Cerebellum (tissue), 4 donors: ENCODE measurements at places on chromosomes 16 and 17.
A peak's percentile ranks its signal among the peaks of the same experiment; 100 is the strongest.

- no peak for DNase-seq
These were observed 235.3 kb downstream of the SEC14L1 start for GRCh38 chr17:77375917-77376651.

DNA sequence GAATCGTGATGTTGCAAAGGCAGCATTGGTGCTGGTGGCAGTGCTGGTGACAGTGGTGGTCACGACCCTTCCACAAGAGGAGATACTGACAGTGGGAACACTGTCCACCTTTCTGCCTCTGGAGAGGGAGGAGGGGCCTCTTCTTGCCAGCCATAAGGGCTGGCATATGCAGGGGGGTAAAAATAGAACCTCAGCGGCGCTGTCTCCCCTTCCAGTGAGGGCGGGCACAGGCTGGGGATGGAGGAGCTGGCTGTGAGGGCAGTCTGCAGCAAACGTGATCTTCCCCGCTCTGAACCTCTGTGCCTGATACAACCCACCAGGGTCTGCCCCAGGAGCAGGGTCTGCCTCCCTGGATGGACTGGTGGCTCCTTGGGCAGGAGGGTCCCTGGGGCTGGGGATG is 3.4 kb downstream of the RAP1GAP2 start:
- DNase-seq, result no peak

DNA sequence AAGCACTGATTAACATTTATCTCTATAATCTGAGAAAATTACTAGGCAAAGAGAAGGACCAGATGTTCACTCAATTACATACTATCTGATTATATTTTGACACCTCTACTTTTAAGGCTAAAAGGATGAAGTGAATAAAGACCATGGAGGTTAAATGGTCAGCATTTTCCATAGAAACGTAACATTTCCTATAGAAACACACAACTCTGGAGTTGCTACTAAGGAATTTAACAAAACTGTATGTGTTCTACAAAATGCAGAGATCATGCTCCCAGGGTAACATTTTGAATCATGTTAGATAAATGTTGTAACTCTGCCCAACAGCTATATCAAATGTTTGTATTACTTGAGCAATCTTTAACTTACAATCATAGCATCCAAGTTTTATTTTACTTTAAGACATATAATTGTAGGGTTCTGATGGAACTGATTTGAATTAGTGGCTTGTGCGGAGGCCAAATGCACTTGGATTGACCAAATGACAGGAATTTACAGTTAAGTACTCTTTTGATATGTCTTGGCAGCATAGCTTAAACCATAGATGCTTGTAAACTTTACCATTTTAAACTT is 97.7 kb downstream of the RPGRIP1L start:
- DNase-seq, result no peak

- DNase-seq, result no peak
These were observed 23.7 kb downstream of the CDH1 start for GRCh38 chr16:68760671-68761275.

- no peak for DNase-seq
These were observed 20.0 kb downstream of the UNC45B start for GRCh38 chr17:35167666-35168065.

DNA sequence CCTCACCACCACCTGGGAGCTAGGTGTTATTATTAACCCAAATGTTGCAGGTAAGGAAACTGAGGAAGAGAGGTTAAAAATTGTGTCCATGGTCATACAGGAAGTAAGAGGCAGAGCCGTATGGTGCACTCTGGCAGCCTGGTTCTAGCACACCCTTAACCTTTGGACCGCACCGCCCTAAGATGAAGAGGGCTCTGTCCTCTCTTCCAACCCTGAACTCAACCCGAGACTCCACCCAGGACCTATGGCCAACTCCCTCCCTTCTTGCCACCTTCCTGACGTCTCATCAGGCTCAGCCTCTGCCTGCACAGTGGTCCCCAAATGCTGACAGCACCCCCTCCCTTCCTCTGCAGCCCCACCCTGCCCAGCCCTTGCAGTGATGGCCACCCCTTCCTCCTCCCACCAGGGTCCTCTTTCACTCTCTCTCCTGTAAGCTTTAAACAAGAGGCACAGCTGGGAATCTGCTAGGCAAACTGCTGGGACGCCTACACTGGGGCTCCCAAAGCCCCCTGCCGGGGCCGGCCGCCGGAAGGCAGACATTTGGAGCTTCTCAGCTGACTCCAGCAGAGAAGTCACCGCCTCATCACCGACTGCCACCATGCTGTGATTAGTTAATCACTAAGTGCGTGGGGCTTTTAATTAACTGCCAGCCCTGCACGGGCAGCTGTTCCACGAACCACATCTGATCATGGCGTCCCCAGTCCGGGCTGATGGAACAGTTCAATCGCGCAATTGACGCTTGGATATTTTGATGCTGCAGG is 16.7 kb upstream of the C16orf78 start:
- no peak for DNase-seq

- no peak for DNase-seq
These were observed 7.1 kb downstream of the SETD1A start for GRCh38 chr16:30964574-30965226.

GRCh38 chr17:49926886-49927285 is 42.1 kb upstream of the DLX4 start:
- no peak for DNase-seq

- DNase-seq, result no peak
These were observed 156.4 kb downstream of the ZFHX3 start for GRCh38 chr16:72891291-72892227.

DNA sequence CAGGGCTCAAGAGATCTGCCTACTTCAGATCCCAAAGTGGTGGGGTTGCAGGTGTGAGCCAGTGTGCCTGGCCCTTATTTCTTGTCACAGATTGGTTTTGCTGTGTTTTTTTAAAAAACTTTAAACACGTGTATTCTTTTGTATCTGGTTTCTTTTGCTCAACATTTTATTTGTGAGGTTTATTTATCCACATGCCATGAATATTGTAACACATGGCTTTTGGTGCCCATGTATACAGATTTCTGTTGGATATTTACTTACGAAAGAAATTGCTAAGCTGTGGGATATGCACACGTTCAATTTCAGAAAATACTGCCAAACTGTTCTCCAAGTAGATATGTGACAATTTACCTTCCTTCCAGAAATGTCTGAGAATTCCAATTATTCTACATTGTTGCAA is 18.7 kb upstream of the IL34 start:
- no peak for DNase-seq

DNA sequence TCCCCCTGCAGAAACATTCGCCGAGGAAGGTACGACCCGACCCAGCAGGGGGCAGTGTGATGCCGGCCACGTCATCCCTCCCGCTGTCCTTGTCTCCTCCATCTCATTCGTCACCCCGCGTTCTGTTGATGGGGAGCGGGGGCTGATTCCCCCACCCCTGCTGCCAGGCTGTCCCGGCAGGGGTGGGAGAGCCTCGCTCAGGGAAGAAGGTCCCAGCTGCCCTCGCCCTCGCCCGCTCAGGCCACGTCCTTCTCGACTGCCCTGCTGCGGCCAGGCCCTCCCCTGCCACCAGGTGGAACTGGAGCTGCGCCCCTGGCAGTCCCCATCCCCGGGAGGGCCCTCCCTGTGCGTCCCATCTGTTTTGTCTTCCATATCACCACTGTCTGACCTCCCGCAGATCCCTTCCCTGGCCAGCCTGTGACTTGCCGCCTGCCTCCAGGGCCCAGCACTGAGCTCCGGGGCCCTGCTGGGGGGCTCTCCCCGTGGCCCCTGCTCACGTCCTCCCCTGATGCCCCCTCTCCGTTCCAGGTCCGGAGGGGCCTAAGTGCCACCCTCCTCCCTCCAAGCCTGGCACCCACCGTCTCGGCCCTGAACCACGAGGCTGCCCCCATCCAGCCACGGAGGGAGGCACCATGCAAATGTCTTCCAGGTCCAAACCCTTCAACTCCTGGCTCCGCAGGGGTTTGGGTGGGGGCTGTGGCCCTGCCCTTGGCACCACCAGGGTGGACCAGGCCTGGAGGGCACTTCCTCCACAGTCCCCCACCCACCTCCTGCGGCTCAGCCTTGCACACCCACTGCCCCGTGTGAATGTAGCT is 20.6 kb downstream of the ADAM11 start:
- peak; percentile 77 for DNase-seq

- no peak for DNase-seq
These were observed 41.8 kb downstream of the NOL11 start for GRCh38 chr17:67759355-67760171.

GRCh38 chr16:72120026-72120425 is 26.4 kb downstream of the DHX38 start:
- no peak for DNase-seq

DNA sequence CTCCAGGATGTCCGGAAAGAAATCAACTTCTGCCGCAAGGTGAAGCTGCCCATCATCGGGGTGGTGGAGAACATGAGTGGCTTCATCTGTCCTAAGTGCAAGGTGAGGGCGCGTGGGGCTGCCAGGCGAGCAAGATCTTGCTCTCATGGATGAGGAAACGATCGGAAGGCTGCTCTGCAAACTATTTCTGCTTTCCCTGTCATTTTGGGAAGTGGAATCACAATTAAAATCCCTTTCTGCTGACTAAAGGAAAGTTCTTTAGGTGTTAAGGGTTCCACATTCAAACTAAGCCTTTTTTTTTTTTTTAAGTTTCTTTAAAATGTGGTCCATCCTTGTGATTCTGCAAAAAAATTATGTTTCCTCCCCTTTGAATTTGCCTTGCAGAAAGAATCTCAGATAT is 17.7 kb downstream of the NUBP1 start:
- DNase-seq, result no peak

DNA sequence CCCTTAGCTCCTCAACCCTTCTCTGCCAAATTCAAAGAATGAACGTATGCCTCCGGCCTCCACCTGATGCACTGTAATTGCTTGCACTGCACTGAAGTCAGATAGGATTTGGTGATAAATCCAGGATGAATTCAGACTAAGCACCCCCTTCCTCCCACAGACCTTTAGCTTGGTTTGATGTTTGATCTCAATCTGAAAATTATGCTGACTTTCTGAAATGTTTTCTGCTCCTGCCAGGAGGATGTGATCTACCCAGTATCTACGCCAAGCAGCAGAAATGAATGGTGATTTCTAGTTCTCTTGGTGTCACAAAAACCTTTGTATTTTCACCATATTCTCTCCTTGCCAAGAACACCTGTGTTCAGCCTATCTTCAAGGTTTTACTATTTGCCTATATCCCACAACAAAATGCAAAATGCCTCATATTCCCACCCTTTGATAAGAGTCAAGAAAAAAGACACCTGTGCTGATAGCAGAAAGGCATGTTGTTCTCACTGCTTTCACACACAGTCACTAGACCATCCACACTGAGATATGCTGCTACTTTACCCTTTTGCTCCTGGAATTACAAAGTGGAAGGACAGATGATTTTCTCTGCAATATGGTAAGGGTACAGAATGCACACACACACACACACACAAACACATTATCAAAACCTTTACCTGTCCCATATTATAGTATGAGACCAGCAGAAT is 14.7 kb downstream of the RFFL start:
- no peak for DNase-seq

GRCh38 chr17:30117675-30118081 is 1.1 kb downstream of the NSRP1 start:
- no peak for DNase-seq

DNA sequence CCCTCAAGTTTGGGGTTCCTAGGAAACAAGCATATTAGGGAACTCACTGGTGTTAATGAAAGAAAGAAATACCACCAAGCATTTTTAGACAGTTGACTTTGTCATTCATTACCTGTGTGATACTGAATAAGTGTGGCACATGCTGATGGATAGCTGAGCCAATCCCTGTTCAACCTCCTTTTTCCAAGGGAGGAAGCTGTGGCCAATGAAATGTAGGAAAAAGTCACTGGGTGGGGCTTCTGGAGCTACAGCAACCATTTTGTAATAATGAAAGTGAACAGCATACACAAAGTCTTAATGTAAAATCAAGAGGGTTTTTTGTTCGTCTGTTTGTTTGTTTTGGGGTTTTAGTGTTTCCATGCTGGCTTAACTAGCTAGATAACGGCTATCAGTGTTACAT is 254.3 kb upstream of the SALL1 start:
- no peak for DNase-seq
